ENCODE measurements at places on chromosomes 12 and 14.

DNA sequence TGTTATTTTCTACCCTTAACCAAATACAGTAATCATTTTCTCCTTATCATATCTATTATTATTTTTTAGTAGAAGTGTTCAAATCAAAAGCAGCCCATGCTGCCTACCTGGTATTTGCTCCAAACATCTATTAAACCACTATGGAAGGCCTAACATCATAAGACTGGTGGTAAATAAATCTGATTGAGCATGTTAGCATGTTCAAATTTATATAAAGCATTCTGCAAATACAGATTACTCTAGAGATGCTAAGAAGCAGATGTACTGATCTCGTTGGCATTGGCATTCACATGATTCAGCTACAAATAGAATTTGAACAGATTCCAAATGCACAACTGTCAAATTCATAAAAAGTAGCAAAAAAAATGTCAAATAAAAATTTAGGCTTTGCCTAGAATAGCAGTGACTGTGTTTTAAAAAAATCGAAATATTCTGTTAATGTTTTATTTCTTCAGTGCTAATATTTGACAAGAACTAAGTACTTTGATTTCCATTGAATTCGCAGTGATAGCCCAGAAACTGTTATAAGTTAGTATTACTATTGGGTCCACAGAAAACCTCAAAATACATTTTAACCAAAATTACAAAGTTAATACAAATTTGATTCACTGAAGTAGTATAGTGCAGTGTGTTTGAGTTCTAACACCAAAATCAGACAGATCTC lies 9.4 kb upstream of the OSBPL8 start:
- no peak for DNase-seq

DNA sequence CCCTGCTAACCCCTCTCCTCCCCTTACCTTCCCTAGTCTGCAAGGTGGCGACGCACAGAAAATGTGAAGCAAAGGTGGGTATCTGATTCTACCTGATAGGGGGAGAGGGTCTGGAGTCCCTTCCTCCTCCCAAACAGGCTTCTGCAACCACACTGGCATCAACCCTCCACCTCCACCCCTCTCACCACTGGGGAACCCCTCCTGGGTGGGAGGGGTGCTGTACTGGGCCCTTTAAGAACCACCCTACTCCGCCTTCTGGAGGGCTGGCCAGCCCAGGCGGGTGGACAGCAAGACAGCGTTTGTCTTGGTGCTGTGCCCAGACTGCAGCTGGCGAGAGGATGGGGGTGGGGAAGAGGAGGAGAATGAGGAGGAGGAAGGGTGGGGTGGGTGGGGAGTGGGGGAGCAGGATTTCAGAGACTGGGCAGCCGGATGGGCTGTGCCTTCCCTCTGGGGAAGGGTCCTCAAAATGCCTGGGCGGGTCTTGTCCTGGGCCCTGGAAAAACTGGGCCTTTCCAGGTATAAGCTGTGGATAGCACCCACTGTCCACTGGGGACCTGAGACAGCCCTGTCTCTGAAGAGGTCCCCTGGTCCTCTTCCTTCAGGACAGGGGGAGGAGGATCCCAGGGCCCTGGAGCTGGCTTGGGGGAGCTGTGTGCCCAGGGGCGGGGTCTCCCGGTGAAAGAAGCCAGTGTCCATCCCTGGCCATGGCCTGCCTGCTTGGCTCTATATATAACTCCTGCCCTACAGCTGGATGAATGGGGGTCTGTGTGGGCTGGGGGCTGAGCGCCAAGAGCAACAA lies 2.8 kb downstream of the TNS2 start:
- peak; percentile 58 for DNase-seq

DNA sequence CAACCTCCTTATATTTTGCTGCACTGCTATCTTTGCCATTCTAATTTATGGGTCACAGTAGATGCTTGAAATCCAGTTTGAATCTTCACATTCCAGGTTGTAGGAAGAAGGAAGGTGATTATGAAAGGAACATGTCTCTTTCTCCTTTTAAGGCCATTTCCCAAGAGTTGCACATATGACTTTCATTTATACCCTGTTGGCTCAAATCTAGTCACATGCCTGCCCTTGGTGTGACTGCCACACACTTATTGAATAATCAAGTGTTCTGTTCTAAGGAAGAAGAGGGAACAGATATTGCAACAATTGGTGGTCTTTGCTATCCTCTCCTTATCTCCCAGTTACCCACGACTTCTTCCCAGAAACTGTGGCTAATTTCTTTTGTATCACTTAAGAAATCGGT lies 404.3 kb downstream of the TMEM117 start:
- DNase-seq, result no peak

GRCh38 chr12:128823216-128823915 lies 392 bp downstream of the SLC15A4 start:
- DNase-seq, result no peak

- DNase-seq, result no peak
These were observed 5.3 kb downstream of the NTF3 start for GRCh38 chr12:5437182-5437583.

DNA sequence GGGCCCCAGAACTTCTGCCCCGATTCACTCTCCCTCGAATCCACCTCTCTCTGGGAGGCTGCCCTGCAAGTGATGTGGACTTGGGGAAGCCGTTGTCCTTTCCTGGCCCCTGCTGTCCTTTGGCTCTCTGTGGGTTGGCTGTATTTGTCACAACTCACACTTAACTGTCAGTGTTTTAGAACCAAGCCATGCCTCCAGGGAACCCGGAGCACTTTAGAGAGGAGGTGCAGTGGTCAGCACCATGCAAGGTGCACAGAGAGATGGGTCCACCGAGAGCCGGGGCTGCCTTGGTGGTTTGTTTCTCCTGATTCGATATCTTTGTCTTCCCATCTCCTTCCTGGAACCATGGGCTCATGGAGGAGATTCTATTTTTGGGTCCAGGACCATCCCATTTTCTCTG lies 129.5 kb upstream of the RTL1 start:
- no peak for DNase-seq

- DNase-seq, result no peak
These were observed 36.5 kb downstream of the CIT start for GRCh38 chr12:119840582-119840981.

DNA sequence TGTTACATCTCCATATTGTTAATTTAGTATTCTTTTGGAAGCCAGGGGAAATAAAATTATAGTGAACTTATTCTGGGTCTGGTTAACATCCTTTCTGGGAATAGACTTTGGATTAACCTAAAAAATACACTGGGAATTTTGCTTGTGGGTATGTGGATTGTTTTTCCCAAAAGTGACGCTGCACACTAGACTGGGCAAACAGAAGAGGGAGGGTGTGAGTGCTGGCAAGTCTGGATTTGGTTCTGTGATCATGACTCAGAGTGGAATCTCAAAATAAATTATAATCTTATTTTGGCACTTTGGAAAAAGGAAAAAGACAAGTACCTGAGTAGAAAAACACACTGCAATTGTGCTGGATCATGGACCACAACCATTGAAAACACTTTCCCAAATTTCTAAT lies 15.2 kb upstream of the LUM start:
- DNase-seq, result no peak

GRCh38 chr12:84910549-84911241 lies 1.9 kb downstream of the SLC6A15 start:
- no peak for DNase-seq

DNA sequence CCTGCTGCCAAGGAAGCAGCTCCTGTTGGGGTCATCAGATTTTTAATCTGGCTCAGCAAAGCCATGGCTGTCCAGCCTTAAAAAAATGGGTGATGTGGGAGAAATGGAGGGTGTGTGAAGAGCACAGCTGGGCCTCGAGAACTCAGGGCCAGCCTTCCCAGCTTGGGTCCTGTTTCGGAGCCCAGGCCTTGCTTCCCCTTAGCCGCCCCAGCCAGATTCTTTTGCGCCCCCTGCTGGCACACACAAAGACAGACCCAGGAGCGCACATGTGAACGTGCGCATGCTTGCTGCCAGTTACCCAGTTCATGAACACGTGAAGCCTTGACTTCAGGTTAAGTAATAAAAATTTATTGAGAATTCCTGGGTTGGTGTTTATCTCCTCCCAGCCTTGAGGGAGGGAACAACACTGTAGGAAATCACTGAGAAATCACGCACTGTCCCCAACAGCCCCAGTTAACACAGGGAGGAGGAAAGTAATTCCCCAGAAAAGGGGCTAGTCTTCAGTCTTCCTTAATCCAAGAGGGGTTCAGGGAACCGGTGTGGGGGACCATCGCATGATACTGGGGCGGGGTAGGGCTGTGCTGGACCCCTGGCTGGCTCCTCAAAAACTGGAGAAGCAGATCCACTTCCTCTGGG lies 5.3 kb downstream of the PHB2 start:
- DNase-seq, result peak; percentile 55

GRCh38 chr12:3195859-3196483 lies 118.8 kb downstream of the TSPAN9 start:
- DNase-seq, result no peak

DNA sequence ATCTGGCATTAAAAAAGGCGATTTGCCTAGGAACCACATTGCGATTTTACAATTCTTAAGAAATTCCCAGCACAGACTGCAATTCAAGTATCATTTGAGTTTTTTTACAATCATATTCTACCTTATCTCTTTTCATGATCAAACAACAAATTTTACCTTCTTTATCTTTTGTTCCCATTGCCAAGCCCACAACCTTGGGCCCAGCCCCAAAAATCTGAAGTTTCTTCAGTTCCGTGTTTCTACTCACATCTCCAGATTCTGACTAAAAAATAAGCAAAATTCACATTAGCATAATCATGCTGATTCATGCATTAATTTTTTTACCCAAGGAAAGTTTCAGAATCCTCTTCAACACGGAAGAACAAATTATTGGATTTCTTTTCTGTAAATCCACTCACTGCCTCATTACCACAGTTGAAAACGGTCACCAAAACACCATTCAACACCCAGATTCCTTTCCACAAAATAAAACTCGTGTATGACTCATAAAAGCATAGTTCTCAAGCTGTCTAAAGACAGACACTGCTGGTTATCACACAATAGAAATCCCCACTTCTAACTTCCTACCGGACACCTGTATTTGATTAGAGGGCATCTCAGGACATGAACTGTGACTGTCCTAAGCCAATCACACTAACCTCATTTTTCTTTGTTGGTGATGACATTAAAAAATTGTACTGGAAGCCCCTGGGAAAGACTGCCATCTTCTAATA lies 32.7 kb downstream of the KDM5A start:
- peak; percentile 35 for DNase-seq

DNA sequence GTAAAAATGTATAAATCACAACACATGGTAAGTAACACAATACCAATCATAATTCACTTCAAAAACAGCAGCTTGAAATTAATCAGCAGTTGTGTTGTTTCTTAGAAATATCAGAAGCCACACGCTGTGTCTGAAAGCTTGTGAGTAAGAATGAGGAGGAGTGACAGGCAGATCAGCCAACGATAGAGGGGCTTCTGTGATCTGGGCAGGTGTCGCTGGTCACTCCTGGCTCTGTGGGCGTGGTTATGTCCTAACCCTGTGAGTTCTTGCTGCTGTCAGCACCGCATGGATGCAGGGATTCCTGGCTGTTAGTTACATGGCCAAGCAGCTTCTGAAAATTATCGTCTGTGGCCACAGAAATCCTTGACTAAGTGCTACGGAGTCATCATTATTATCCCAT lies 123.4 kb downstream of the SLC25A47 start:
- no peak for DNase-seq

GRCh38 chr14:22047115-22047514 lies 373.5 kb upstream of the OR4E1 start:
- no peak for DNase-seq

- peak; percentile 84 for DNase-seq
These were observed 45.7 kb upstream of the KCNA5 start for GRCh38 chr12:4997939-4998338.

Measured in GM04504 (cell line).